Cerebellar nuclear complex (tissue), 1 donor: ENCODE measurements at places on chromosomes 3 and 15.

- no peak for DNase-seq
Observed at GRCh38 chr3:67995206-67995605, 340.8 kb upstream of the SUCLG2 start.

DNA sequence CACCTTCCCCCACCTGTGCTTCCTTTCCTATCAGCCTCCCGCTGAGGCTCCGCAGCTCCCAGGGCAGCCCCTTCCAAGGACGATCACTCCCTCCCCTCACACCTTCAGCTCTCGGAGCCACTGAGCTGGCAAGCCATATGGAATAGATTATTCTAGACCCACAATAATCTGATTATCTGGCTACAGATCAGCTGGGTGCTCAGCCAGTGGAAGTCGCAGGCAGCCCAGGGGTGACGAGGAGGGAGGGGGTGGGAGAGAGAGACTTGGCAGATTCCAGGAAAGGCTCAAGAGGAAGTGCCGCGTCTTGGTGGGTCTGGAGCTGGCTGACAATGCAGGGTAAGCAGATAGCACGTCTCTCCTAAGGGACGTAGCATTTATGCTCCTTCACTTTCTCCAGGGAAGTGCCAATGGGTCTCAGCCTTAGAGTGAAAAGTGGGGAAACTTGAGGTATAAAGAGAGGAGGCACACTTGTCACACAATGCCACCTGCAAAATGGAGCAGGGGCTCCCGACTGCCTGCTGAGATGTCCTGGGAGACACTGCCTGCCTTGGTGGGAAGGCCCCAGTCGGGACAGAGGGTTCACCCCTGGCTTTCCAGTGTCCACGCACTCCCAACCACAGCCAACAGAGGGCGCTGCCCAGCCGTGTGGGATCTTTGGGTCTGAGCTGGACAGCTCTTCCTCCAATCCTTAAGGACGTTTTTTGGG lies 9.4 kb upstream of the MESP1 start:
- DNase-seq: no peak

DNA sequence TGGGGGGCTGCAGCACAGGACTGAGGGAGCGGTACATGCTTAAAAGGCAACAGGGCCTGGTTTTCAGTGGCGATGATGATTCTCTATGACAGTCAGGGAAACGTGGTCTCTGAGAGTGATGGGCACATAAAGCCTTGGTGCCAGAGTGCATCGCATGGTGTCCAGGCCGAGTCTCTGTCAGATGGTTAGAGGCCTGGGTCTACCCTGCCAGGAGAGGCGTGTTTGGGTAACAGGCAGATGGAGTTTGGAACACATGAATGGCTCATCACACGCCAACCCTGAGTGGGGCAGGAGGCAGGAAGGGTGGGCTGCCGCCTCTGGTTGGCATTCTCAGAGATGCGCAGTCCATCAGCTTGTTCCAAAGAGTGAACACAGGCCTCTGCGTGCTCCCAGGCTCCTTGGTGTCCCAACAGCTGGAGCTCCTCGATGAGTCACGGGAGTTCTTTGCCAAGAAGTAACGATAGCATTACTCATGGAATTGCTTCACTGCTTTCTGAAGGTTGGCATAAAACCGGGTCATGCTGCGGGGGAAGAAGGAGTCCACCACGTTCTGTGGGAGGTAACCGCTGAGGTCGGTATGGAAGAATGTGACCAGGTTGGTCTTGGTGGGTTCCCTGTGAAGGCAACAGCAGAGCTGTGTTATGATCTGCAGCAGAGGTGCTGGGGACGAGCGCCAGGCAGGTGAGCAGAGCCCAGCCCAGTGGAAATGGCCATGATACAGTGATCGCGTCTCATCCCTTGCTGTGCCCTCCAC lies 11.0 kb downstream of the STARD5 start:
- DNase-seq: no peak

DNA sequence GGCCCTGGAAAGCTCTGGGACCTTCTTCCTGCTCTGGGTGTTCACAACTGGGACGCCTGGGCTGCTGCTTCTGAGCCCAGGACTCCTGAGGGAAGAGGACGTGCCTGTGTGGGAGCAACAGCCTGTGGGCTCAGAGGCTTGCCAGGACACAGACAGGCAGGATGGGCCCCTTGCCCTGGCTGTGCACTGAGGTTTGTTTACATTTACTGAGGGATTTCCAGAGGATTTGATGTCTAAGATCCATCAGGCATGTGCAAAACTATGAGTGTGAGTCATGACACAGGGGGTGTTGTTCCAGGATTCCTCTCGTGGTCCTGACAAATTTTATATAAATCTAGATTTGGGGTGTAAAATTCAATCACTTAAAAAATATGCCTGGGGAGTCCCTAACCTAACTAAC lies 10.6 kb downstream of the CCR9 start:
- DNase-seq: no peak

DNA sequence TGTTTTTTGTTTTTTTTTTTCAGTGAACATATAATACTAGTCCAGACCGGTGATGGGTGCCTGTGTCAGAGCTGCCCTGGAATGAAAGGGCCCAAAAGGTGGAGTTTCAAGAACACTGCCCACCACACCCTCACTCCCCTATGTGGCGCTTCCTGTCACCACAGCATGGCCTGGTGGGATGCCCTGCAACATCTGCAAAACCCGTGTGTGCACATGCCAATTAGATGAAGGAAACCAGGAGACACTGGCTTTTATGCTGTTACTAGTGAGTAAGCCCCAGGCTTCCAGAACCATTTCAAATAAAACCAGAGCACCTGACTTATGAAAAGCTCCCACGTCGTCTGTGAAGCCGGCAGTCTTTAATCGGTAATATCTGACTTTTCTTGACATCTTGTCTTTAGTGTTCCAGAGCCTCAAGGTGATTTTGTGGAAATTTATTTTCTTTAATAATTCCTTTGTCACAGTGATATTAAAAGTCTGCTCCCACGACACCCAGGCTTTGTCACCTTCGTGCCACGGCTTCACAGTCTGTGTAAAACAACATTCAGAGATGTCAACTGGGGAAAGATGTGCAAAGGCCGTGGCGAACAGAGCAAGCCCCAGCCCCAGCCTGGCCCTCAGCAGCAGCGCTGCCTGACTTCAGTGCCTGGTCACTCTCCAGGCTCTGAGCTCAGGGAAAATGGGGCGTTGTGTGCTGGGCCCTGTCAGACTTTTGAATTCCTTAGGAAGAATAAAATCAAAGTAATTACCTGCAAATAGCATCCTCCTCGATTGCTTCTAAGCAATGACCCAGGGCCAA lies 6.4 kb downstream of the CFAP92 start:
- no peak for DNase-seq

- no peak for DNase-seq
Observed at GRCh38 chr15:23422946-23423708, 23.9 kb downstream of the GOLGA6L2 start.

GRCh38 chr15:97729270-97729669 lies 231.2 kb upstream of the ARRDC4 start:
- DNase-seq: no peak

DNA sequence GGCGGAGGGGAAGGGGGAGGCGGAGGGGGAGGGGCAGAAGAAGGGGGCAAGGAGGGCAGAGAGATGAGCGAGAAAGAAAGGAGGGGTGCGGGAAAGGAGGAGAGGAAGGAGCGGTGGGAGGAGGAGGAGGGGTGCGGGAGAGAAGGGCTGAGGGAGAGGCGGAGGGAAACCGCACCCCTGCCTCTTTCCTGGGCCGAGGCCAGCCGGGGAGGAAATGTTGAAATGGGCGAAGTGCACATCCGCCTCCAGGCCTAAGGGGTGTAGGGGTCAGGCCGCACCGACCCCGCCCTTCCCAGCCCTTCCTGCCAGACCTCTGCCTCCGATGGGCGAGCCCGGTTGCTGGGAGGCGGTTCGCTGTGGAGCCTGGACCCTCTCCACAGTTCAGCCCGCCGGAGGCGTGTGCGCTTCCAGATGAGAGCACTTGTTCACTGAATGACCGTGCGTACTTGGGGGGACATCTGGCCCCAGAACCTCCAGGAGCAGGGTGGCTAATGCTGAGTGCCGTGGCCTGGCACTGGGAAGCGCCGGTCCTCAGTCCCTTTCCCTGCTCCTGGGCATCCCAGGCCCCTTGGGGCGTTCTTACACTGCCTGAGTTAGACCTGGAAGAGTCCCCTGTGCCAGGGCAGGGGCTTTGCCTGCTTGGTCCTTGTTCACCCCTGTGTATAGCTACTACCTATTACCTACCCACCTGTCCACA lies 110.3 kb upstream of the KLF13 start:
- DNase-seq: no peak

DNA sequence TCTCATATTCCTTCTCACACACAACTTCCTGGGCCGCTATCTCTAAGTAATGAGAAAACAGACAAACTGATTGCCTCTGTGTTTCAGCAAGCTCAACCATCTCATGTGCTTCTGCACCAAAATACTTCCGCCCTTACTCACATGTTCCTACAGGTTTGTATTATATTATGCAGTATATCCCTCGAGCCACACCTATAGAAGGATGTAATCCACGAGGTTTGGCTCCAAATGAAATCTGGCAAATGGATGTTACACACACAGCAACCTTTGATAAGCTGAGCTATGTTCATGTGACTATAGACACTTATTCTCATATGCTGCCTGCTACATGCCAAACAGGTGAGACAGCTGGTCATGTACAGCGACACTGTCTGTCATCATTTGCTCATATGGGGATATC lies 22.6 kb downstream of the CCRL2 start:
- DNase-seq: no peak

GRCh38 chr3:134473868-134474546 lies 11.8 kb downstream of the ANAPC13 start:
- no peak for DNase-seq

GRCh38 chr3:70516076-70516475 lies 203.6 kb upstream of the MDFIC2 start:
- no peak for DNase-seq

- DNase-seq: no peak
Observed at GRCh38 chr3:134077649-134078161, 48.0 kb upstream of the SLCO2A1 start.

- DNase-seq: no peak
Observed at GRCh38 chr15:41901431-41901830, 7.6 kb upstream of the SPTBN5 start.

- no peak for DNase-seq
Observed at GRCh38 chr15:65908876-65909275, 39.6 kb downstream of the RAB11A start.

DNA sequence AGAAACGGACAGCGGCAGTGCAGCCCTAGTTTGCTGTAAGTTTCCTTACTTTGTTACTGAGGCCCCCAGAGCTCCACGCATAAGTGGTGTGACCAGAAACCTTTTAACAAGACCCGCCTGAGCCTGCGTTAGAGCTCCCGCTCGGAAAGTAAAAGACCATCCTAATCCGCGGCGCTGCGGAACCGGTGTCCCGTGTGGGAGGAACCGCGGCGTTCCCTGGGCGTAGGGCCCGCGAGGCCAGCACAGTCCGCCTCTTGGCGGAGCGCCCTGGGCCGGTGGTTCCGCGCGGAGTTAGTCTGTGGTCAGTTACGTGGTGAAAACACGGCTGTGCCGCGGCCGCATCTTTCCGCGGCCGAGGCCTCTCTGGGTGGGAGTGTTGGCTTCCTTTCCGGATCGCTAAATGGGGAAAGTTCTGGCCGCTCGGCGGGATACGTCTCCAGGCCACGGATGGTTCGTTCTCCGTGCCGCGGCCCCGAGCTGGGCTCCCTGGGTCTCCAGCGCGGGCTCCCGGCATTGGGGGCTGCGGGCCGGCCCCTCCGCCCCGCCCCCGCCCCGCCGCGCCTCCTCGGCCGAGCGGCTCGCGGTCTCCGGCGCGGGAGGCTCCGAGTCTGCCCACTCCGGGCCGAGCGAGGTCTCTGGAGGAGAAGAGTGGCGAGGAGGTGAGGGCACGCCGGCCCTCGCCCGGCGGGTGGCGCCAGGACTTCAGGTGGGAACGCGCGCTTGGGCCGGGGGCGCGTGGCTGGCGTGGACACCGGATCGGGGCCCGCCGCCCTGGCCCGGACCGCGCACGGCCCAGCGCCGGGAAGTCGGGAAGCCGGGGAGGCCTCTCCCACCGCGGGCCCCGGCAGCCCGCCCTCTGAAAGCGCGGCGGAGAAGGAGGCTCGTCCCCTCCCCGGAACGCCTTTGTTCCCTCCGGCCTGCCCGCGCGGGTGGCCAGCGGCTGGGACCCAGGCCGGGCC lies 754 bp downstream of the B3GNT5 start:
- no peak for DNase-seq

GRCh38 chr15:72671525-72671924 lies 14.5 kb downstream of the HIGD2B start:
- no peak for DNase-seq
